Esophagus muscularis mucosa (tissue), 4 donors: ENCODE measurements at places on chromosomes 5 and 9. TPM values are rescaled to one million over a fixed set of nuclear protein-coding genes. Genes with fewer than 3 reads are reported as not detected.

GRCh38 chr5:170536525-170536924, 32.7 kb downstream of the KCNIP1 start:
- H3K4me1 ChIP-seq = no peaks in the 10 kb centered on the region
- no peaks in the 10 kb centered on the region for H3K27me3 ChIP-seq
- H3K27ac ChIP-seq = no peak overlapping the region
- H3K4me3 ChIP-seq = no peak overlapping the region
- no peaks in the 10 kb centered on the region for H3K36me3 ChIP-seq
- DNase-seq = no peak

GRCh38 chr9:27589462-27589861, 16.2 kb upstream of the C9orf72 start:
- DNase-seq = no peak
- H3K27ac ChIP-seq = no peak overlapping the region
- H3K4me3 ChIP-seq = no peak overlapping the region
- no peaks in the 10 kb centered on the region for H3K4me1 ChIP-seq
- no peaks in the 10 kb centered on the region for H3K27me3 ChIP-seq
- no peaks in the 10 kb centered on the region for H3K36me3 ChIP-seq

DNA sequence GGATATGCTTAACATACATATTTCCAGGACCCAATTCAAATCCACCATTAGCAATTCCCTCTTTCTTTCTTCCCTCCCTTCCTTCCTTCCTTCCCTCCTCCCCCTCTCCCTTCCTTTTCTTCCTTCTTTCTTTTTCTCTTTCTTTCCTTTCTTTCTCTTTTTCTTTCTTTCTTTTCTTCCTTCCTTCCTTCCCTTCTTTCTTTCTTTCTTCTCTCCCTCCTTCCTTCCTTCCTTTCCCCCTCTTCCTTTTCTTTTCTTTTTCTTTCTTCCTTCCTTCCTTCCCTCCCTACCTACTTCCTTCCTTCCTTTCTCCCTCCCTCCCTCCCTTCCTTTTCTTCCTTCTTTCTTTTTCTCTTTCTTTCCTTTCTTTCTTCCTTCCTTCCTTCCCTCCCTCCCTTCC, 332.0 kb downstream of the TMEM161B start:
- no peak overlapping the region for H3K27ac ChIP-seq
- no peaks in the 10 kb centered on the region for H3K36me3 ChIP-seq
- DNase-seq = no peak
- no peak overlapping the region for H3K4me3 ChIP-seq

DNA sequence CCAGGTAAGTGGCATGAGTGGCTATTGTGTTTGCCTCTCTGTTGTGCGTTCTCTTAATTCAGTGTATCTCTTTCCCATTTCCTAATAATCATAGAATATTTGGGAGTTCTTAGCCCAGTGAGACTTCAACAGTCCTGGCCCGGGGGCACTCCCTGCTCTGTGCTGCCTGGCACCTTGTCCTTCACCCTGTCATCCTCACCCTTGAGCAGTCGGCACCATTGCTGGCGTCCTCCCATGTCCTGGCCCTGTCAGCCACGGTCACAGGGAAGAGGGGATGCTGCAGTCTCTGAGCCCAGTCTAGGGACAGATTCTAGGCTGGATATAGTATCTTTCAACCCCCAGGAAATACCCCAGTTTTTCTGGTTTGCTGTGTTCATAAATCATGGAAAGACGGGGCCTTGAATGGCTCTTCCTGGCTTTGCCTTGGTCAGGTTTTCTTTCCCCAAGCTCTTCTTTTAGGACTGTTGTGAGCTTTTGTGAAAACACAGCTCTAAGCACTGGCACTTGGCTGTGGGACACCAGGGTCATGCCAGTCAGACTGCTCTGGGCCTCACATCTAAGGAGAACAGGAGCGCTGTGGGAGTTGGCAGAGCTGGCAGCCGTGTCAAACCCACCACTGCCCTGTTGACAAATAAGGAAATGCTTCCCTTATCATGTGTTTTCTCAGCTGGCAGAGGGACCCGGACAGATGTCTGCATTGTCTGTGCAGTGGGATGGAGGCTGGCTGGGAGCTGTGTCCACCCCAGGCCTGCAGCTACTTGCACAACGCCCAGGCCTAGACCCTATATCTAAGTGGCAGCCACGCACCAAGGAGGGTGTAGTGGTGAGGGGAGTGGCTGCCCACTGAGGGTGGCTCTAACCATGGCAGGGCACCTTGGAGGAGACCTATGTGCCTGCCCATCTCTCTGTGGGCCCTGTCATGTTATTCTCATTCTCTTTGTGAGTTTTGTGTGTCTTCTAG, 378.6 kb downstream of the ICE1 start:
- no peaks in the 10 kb centered on the region for H3K27me3 ChIP-seq
- peaks cover 5% of the 10 kb centered on the region for H3K4me1 ChIP-seq
- DNase-seq = peak; percentile 91
- no peaks in the 10 kb centered on the region for H3K36me3 ChIP-seq

The ENTPD2 gene
- total RNA-seq = 0.99 TPM

GRCh38 chr9:98329281-98329680, 73.8 kb upstream of the TBC1D2 start:
- no peaks in the 10 kb centered on the region for H3K36me3 ChIP-seq
- H3K4me1 ChIP-seq = no peaks in the 10 kb centered on the region
- H3K4me3 ChIP-seq = no peak overlapping the region
- peak; percentile 62 for DNase-seq
- H3K27me3 ChIP-seq = no peaks in the 10 kb centered on the region

- no peak overlapping the region for H3K27ac ChIP-seq
- no peak for DNase-seq
- H3K4me3 ChIP-seq = no peak overlapping the region
- peaks cover 6% of the 10 kb centered on the region for H3K4me1 ChIP-seq
These were observed 25.1 kb downstream of the FGF18 start for GRCh38 chr5:171444582-171444981.

The EFNA5 gene
- 5.7 TPM for total RNA-seq

The MAN1B1 gene
- total RNA-seq = 36.6 TPM

DNA sequence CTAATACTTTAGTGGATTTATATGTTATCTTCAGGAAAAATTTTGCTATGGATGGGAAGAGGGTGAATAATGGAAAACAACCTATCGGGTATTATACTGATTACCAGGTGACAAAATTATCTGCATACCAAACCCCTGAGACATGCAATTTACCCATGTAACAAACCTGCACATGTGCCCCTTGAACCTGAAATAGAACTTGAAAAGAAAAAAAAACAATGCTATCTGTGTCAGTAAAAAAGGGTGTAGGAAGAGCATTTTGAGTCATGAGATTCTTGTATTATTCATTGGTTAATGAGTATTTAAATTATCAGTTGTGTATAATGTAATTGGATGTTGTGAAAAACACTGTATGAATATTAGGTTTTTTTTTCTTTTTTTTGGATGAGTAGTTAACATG, 75.4 kb downstream of the PRR16 start:
- no peaks in the 10 kb centered on the region for H3K36me3 ChIP-seq
- no peaks in the 10 kb centered on the region for H3K27me3 ChIP-seq
- DNase-seq = no peak
- no peak overlapping the region for H3K4me3 ChIP-seq

GRCh38 chr9:123127512-123128075, 94.1 kb downstream of the GPR21 start:
- H3K4me1 ChIP-seq = no peaks in the 10 kb centered on the region
- H3K27ac ChIP-seq = no peak overlapping the region
- H3K4me3 ChIP-seq = no peak overlapping the region
- DNase-seq = no peak
- no peaks in the 10 kb centered on the region for H3K27me3 ChIP-seq
- peaks cover 17% of the 10 kb centered on the region for H3K36me3 ChIP-seq

The NIPAL4 gene
- total RNA-seq = 4.2 TPM

GRCh38 chr9:109072133-109072692, 47.5 kb downstream of the TMEM245 start:
- no peaks in the 10 kb centered on the region for H3K27me3 ChIP-seq
- DNase-seq = no peak
- H3K4me3 ChIP-seq = no peak overlapping the region
- H3K36me3 ChIP-seq = peaks cover 82% of the 10 kb centered on the region
- peaks cover under 1% of the 10 kb centered on the region for H3K4me1 ChIP-seq

DNA sequence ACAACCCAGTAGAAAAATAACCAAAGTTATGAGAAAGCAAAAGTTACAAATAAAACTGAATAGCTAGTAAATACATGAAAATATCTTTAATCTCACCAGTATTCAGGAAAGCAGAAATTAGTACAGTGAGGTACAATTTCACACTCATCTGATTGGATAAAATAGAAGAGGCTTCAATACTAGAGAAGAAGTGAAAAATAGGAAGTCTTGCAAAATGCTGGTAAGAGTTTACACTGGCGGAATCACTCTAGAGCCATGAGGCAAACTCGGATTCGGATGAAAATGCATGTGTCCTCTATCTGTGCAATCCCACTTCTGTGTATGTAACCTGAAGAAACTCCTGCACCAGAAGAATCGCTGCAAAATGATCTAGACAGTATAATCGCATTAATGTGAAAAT, 128.9 kb downstream of the CCDC192 start:
- H3K27me3 ChIP-seq = no peaks in the 10 kb centered on the region
- H3K4me3 ChIP-seq = no peak overlapping the region
- no peaks in the 10 kb centered on the region for H3K36me3 ChIP-seq

GRCh38 chr5:14353726-14354474, 210.8 kb downstream of the TRIO start:
- no peak overlapping the region for H3K27ac ChIP-seq
- DNase-seq = no peak

DNA sequence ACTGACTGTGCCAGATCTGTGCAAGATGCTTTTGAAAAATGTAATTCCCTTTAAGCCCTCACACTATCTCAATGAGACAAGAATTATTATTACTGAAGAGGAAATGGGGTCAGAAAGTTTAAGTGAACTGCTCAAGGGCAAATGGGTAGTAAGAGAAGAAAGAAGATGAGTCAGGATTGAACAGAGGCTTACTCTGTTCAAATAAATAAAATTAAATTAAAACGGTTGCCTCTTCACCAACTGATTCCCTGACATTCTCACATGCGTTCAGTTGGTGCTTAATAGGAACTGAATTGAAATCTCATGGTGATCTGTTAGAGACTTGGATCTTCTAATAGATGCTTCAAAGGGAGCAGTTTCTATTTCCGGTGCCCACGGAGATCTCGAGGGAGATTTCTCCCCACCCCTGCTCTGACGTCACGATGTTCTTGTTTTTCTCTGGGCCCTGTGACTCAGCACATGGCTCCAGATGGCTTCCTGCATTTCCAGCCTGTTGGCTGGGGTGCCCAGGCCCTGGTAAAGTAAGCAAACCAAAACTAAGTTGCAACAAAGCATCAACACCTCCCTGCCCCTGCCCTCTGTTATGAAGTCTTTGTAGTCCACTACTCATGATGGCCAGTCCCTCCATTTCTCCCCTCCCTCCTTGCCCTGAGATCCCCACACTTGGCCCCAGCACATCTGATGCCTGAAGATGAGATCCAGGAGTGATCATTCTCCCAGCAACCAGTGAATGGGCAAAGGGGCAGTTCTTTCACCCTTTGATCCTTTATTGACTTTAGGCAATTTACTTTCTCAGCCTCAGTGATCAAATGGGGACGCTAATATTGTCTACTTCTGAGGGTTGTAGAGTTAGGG, 106.1 kb upstream of the CPEB4 start:
- H3K4me3 ChIP-seq = no peak overlapping the region
- peak; percentile 96 for DNase-seq
- H3K27me3 ChIP-seq = no peaks in the 10 kb centered on the region
- H3K36me3 ChIP-seq = no peaks in the 10 kb centered on the region

The BICD2 gene
- total RNA-seq = 46.9 TPM

GRCh38 chr5:150014456-150014855, 13.9 kb downstream of the HMGXB3 start:
- H3K36me3 ChIP-seq = peaks cover 99% of the 10 kb centered on the region
- H3K27ac ChIP-seq = no peak overlapping the region
- no peak for DNase-seq
- no peaks in the 10 kb centered on the region for H3K4me1 ChIP-seq
- no peak overlapping the region for H3K4me3 ChIP-seq
- no peaks in the 10 kb centered on the region for H3K27me3 ChIP-seq

The RGMB gene
- 198 TPM for total RNA-seq

- H3K4me3 ChIP-seq = no peak overlapping the region
- DNase-seq = no peak
- H3K36me3 ChIP-seq = no peaks in the 10 kb centered on the region
- H3K27me3 ChIP-seq = no peaks in the 10 kb centered on the region
- no peak overlapping the region for H3K27ac ChIP-seq
These were observed 1275.4 kb upstream of the CDH18 start for GRCh38 chr5:21263361-21263760.

The AGXT2 gene
- not detected for total RNA-seq

The PCDHA11 gene
- 0.26 TPM for total RNA-seq

DNA sequence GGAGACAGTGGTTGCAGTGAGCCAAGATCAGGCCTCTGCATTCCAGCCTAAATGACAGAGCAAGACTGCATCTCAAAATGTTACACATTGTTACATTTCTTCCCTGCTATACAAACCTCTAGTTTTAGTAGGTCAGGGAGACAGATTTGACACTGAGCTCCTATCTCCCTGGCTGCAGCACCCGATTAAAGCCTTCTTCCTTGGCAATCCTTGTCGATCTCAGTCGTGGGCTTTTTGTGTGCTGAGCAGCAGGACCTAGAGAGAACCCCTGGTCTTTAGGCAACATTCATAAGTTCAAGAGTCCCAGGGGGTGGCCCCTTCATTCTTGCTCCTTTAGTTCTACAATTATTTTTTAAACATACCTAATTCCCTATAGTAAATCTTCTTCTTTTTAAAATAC, 13.0 kb downstream of the SERINC5 start:
- no peaks in the 10 kb centered on the region for H3K36me3 ChIP-seq
- H3K4me3 ChIP-seq = no peak overlapping the region
- peaks cover 52% of the 10 kb centered on the region for H3K4me1 ChIP-seq
- no peak overlapping the region for H3K27ac ChIP-seq

DNA sequence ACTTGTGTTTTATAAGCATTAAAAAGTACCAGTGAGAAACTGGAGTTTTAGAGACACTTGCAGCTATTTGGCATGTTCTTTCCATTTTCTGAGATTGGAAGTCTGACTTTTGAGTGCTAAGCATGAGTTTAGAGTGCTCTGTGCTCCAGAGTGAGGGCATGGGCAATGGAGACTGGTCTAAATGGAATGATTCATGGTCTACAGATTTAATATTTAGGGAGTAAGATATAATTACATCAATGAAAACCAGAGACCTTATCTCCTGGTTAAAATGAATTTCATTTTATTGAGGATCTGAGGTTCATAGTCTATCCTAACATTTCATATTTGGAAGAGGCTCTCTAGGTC, 135.9 kb upstream of the RPS23 start:
- no peak overlapping the region for H3K27ac ChIP-seq
- no peaks in the 10 kb centered on the region for H3K27me3 ChIP-seq
- peaks cover 9% of the 10 kb centered on the region for H3K4me1 ChIP-seq
- H3K4me3 ChIP-seq = no peak overlapping the region
- H3K36me3 ChIP-seq = no peaks in the 10 kb centered on the region
